ENCODE measurements at places on chromosomes 16 and 17. TPM values are rescaled to one million over a fixed set of nuclear protein-coding genes. Genes with fewer than 3 reads are reported as not detected.
A peak's percentile ranks its signal among the peaks of the same experiment; 100 is the strongest.

- DNase-seq, result no peak
Measured at GRCh38 chr17:4920351-4921048, 11.6 kb upstream of the GP1BA start.

DNA sequence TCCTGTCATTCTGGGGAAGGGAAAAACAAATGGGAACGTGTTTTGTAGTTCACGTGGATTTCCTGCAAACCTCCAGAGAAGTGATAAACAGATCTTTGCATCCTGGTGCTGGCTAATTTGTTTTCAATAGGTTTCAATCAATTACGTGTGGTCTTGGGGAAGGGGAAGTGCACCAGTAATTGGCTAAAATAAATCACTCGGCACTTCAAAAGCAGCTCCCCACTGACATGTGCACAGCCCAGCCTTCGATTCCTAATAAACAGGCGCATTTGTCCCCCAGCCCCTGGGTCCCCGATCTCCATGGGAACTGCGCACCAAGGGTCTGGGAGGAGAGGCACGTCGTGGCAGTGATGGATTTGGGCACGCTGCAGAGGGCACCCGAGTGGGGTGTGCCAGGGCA is 112.9 kb upstream of the GSE1 start:
- DNase-seq, result no peak

GRCh38 chr17:6429266-6429665 is 5.7 kb downstream of the AIPL1 start:
- DNase-seq, result no peak

DNA sequence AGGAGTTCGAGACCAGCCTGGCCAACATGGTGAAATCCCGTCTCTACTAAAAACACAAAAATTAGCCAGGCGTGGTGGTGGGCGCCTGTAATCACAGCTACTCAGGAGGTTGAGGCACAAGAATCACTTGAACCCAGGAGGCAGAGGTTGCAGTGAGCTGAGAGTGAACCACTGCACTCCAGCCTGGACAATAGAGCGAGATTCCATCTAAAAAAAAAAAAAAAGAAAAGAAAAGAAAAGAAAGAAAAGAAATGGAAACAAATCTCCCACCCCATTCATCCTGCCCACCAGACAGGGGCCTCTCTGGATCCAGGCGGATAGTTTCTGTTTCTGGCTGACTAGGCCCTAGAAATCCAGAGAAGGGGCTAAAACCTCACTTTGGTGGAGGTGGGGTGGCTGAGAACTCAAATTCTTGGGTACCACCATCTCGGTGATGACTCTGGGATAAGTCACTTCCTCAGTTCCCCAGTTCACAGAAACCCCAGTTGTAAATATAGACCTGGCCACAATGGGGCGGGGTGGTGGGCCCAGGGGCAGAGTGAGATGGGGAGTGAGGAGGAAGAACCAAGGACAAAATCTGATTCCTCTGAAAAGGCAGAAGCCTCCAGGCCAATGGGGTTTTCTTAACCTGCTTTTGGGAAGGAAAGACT is 22.2 kb downstream of the SOCS1 start:
- DNase-seq, result peak; percentile 89

- no peak for DNase-seq
Measured at GRCh38 chr16:4386951-4387565, 15.4 kb downstream of the VASN start.

DNA sequence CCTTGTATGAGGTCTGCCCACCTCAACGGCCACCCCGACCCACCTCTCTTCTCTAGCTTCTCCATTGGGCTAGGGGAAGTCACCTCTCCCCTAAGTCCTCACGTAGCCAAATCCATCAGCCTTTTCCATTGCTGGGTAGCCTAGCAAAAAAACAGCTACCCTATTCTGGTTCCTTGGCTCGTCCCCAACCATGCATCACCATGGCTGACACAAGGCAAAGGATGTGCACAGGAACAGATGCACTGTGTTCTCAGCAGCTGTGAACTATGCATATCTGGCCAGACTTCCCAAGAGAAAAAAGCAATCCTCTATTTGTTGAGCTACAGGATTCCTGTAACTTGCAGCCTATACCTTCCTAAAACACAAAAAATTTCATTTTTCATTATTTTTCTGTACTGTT is 22.0 kb upstream of the FLCN start:
- no peak for DNase-seq

DPEP2 gene
- total RNA-seq, result 11.6 TPM

PRSS21 gene
- 2.4 TPM for total RNA-seq

C16orf86 gene
- total RNA-seq, result 5.9 TPM

SLC47A1 gene
- total RNA-seq, result 1.5 TPM

RDM1 gene
- total RNA-seq, result 8.4 TPM

SLC6A2 gene
- not detected for total RNA-seq
